ENCODE measurements at places on chromosomes 2 and 18. TPM values are rescaled to one million over a fixed set of nuclear protein-coding genes. Genes with fewer than 3 reads are reported as not detected.

DNA sequence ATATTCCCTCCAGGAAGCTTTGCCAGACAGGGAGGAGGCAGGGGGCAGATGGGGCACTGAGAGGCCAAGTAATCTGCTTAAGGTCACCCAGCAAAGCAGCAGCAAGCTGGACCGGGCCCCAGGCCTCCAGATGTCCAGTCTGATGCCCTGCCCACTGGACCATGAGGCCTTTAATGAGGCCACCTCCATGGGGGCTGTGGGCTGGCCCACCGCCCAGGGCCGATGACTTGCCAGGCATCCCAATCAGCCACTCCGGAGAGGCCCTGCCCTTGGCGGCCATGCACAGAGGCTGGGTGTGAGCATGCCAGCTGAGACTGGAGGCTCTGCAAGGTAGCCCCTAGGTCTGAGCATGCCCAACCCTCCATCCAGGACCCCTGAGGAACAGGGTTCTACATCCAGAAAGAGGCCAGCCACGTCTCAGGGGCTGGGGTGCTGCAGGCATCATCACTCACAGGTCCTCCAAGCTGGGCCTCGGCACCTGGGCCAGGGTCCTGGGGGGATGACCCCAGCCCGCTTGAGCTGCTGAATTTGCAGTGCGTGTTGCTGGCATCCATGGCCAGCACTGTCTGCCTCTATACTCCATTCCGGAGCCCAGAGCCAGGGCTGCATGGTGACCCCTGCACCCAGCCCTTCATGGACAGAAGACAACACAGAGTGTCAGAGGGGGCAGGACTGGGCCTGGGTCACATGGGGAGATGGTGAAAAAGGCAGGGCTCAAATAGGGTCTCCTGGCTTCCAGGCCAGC lies 164.2 kb downstream of the INHBB start:
- no peak for DNase-seq

DSC1 gene
- not detected for total RNA-seq

GRCh38 chr2:30404319-30405259 lies 42.5 kb upstream of the LCLAT1 start:
- no peak for DNase-seq

DNA sequence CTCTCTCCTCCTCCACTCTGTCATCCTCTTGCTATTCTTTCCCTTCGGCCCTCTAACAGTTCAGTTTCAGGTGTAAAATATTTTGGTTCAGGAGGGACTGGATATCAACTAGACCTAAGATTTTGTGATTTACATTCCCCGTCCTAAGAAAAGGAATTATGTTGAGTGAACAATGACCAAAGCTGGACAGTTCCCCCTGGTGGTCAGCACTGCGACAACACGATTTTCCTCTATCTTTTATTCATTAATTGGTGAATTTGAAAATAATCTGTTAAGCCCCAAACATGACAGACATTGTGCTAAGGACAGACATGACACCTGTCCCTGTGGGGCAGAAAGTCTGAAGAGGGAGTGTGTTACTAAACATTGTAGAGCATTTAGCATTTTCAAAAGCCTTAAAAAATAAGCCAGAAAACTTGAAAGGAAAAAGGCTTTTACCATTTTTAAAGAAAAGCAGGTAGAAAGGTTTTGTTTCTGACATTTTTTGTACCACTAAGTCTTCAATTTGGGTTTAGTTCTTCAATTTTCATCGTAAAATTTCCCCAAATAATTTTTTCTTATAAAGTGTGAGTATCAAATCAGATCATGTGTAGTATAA lies 28.4 kb upstream of the GTF2A1L start:
- DNase-seq: peak; percentile 49

DNA sequence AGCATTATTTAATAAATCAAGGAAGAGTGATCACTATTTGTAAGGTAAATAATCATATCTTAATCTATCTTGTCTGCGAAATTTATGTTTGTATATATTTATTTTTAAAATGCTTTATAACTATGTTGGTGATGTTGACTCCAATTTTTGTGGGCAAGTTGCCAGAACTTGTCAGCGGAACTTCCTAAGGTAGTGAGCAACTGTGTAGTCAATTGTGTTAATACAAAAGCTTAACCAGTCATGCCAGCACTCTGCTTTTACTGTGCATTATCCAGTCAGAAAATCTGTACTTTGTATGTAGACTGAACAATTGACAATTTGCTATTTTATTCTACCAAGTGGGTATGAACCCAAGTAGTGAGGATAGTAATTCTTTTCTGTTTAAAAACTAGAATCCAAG lies 61.9 kb upstream of the RND3 start:
- no peak for DNase-seq

- no peak for DNase-seq
Measured at GRCh38 chr18:75201282-75202270, 7.4 kb downstream of the PTGR3 start.

DNA sequence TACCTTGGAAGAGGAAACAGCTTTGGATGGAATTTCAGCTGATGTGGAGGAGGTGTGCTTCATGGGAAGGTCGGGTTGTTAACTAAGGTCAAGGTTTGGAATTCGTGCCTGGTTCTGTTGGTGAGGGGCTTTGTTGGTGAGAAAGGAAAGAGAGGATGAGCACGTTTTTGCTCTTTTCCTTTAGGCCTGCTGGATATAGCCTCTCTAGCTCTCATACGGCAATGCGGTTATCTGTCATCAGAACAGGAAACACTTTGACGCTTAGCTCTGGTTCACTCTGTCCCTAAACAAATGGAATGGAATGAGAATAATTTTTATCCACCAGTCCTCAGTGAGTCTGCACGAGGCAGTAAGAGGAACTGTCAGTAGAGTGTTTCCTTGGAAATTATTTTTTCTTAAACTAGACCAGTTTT lies 169.7 kb upstream of the NOSTRIN start:
- no peak for DNase-seq

GRCh38 chr2:213545481-213545880 lies 261.2 kb downstream of the SPAG16 start:
- no peak for DNase-seq

TACR1 gene
- 0.17 TPM for total RNA-seq

ITPRIPL1 gene
- total RNA-seq: 0.56 TPM

- DNase-seq: no peak
Measured at GRCh38 chr2:220320326-220320725, 692.9 kb downstream of the SLC4A3 start.

GRCh38 chr2:206125901-206126300 lies 33.3 kb downstream of the NDUFS1 start:
- DNase-seq: no peak
